ENCODE measurements at places on chromosomes 4 and X.
A peak's percentile ranks its signal among the peaks of the same experiment; 100 is the strongest.

- no peak for DNase-seq
These were observed 6.8 kb downstream of the MSX1 start for GRCh38 chr4:4866124-4866865.

DNA sequence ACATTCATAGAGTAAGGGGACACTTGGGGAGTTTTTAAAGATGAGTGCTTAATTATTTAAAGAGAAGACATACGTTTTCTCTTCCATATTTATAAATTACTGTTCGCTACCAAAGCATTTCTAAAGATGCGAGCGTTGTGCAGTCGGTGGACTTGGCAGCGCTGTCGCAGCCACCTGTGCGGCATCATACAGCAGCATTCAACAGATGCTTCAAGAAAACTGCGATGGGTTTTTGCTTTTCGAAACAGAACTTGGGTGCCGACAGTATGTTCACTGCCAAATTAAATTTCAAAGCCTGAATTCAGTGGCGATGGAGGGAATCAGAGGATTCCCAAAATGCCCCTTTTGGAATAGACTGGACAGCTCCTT is 1.6 kb upstream of the HTR2C start:
- DNase-seq, result no peak

DNA sequence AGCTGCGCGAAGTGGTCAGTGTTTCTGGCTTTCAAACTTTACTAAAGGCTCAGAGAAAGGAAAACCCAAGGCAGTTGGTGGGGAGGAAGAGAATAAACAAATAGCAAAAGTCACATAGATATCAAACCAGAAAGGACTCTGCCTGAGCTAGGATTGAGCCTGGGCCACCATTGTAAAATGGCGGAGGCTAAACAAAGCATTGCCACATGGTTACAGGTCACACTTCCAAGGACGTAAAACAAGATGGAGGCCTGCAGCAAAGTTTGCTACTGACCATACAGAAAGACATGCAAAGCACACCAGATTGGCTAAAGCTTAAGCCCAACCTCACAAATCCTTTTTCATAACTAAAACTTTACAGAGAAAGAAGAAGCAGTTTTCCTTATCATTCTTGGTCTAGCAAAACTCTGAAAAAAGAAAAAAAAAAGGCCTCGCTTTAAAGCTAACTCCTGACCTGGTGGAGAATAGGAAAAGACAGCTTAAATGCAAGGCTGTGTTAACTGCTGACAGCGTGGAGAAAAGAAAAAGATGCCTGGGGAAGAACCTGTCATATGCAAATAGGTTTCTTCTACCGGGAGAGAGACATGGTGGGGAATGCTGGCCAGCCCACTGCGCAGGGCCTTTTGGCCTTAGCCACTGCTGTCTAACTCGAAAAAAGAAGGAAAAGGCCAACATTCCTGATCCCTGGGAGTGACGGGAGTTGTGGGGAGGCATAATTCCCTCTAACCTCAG is 81.8 kb upstream of the SMARCA5 start:
- DNase-seq, result no peak

DNA sequence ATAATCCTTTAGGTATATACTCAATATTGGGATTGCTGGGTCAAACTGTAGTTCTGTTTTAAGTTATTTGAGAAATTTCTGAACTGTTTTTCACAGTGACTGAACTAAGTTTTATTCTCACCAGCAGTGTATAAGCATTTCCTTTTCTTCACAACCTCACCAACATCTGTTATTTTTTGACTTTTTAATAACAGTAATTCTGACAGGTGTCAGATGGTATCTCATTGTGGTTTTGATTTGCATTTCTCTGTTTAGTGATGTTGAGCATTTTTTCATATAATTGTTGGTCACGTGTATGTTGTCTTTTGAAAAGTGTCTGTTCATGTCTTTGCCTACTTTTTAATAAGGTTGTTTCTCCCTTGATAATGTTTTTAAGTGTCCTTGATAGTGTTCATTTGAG is 112.6 kb downstream of the LINC00632 start:
- DNase-seq, result no peak

- DNase-seq, result no peak
These were observed 175.0 kb upstream of the ARHGEF9 start for GRCh38 chrX:63959975-63960374.

DNA sequence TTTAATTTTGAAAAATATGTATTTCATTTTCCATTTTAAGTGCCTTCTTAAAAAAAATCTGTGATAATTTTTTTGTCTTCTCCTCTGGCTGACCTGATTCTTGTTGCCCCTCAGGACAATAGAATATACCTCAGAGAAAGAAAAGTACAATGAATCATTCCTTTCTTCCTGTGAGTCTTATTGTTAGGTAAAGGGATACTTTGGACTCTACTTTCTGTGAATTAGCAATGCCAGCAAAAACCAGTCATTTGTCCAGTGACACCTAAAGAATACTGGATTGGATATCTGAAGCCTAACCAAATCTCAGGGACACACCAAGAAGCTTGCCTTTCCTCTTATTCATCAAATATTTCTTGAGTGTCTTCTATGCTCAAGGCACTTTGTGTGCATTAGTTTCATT is 102.1 kb downstream of the AREG start:
- DNase-seq, result no peak

- DNase-seq, result peak; percentile 72
These were observed 46.5 kb upstream of the HMX1 start for GRCh38 chr4:8917868-8918783.

DNA sequence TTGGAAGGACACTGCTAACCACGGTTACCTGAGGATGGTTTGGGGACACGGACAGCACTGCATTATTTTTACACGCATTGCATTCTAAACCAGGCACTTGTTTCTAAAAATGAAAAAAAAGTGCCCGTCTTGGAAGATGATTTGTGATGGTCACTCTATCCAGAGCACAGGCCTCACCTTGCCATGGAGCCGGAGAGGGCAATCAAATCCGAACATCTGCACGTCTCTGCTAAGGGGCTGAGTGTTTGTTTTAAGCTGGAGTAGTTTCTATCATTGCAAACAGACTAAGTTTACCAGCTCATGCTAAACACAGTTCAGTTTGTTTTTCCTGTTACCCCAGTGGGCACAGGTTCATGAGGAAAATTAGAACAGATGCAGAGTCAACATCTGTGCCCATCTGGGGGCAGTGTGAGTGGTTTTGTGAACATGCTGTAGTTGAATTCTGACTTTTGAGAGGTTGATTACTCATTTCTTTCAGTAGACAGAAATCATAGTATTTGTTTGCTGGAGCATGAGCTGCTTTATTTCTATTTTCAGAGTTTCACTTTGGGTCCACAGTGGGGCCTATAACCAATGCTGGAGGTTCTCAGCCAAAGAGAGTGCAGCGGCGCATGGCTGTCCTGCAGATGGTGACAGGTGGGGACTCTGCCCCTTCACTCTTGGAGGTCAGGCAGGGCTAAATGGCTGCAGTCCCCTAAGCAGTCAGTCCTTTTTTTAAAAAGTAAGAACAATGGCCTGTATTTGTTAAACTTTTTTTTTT is 65.4 kb upstream of the ENPP6 start:
- DNase-seq, result peak; percentile 25

- no peak for DNase-seq
These were observed 21.2 kb downstream of the TMEM255A start for GRCh38 chrX:120290107-120290506.

DNA sequence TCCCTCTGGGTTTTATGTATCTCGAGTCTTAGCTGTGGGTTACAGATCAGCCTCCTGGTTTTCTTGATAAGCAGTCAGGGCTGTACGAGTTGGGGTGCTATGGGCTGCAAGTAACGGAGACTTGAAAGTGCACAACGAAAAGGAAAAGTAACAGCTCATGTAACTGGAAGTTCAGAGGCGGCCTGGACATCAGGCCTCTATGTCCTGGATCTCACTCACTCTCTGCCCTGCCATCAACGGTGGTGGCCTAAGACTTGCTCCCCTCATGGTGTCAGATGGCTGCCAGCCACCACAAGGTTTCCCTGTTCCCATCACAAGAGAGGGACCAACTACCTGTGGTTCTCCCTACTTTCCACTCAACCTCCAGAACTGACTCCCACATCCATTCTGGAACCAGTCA is 4.8 kb downstream of the PPP2R2C start:
- DNase-seq, result no peak

DNA sequence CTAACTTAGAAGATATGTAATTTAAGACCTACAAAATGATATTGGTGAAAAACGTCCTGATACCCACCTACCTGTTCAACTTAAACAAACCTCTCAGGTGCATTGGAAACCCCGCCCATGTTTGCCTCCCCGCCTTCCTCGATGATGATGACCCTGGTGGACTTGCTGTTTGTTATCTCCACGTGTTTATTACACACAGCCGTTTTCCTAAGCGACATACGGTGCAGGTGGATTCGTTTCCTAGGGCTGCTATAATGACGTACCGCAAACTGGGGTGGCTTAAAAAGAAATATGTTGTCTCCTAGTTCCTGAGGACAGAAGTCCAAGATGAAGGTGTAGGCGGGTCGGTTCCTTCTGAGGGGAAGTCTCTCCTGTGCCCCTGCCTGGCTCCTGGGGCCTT is 110.7 kb downstream of the GPR143 start:
- no peak for DNase-seq

- no peak for DNase-seq
These were observed 3.2 kb downstream of the CXorf65 start for GRCh38 chrX:71103110-71103983.

- DNase-seq, result no peak
These were observed 1161.9 kb downstream of the PCDH19 start for GRCh38 chrX:99248180-99248579.

DNA sequence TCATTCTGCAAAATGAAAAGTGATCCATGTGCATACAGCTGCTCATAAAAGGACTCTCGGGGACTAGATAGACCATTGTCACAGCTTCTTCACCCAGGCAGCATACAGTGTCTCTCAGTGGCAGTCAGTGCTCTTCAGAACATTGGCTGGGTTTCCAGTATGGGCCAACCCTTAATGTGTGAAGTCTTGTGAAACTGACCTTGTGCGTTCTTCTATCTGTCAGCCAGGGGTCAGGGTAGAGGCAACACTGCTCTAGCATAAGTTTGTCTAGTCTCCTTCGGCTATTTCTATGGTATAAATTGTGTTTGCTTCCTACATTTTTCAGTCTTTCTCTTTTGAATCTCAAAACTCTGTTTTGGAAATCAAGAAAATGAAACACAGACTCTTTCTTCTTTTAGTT is 37.0 kb upstream of the SMIM31 start:
- no peak for DNase-seq

DNA sequence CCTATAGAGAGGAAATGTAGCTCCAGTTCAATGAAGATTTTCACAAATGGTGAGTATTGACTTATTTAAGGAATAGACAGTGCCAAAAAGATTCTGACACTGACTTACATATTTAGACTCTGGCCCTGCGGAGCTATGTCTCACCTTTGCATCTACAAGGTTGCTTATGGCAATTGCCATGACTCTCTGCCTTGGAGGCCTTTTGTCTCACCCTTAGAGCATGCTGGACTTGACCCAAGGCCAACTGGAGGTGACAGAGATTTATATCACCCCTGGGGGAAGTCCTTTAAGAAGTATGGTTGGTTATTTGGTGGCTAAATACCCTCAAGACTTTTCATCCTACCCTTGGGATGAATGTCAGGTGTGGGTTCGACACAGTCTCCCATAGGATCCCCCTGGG is 4.5 kb upstream of the ETDC start:
- DNase-seq, result no peak

DNA sequence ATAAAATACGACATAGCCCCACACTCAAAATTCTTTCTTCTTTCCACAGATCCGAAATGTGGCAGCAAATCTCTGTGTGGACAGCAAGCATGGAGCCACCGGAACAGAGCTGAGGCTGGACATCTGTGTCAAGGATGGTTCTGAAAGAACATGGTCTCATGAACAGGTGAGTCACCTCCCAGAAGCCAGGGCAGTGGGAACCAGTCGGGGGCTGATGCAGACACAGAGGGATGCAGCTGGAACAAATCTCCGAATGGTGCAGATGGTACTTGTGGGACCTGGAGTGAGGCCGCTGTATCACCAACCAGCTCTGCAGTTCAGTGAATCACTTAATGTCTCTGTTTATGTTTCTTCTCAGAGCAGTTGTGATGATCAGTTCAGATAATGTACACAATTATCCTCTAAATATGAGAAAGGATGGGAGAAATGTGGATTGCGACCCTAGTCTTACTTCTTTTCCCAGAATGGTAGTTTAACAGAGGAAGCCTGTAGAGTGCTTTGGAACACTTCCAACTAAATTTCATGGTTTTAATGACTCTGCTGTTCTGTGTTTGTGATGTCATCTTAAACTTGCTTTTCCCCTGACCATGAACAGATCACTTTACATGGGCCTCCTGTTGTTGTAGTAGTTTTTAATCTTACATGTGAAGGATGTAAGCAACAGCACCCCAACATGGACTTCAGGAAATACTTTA is 159.3 kb upstream of the GALNT7 start:
- DNase-seq, result no peak

DNA sequence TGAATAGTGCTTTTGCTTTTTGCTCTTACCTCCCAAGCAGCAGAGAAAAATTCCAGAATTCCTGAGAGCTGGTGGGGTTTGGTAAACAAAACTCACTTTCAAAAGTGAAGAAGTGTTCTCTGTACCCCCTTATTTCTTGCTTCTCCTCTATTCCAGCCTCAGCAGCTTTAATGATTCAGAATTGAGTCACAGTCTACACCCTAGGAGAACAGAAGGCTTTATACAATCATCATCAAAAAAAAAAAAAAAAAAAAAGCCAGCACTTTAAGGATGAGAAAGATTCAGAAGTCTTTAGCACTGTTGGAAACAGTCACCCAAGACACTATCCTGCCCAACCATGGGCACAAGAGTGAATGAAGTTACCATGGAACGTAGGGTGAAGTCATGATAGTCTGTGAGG is 1583.1 kb upstream of the PCDH10 start:
- DNase-seq, result no peak

DNA sequence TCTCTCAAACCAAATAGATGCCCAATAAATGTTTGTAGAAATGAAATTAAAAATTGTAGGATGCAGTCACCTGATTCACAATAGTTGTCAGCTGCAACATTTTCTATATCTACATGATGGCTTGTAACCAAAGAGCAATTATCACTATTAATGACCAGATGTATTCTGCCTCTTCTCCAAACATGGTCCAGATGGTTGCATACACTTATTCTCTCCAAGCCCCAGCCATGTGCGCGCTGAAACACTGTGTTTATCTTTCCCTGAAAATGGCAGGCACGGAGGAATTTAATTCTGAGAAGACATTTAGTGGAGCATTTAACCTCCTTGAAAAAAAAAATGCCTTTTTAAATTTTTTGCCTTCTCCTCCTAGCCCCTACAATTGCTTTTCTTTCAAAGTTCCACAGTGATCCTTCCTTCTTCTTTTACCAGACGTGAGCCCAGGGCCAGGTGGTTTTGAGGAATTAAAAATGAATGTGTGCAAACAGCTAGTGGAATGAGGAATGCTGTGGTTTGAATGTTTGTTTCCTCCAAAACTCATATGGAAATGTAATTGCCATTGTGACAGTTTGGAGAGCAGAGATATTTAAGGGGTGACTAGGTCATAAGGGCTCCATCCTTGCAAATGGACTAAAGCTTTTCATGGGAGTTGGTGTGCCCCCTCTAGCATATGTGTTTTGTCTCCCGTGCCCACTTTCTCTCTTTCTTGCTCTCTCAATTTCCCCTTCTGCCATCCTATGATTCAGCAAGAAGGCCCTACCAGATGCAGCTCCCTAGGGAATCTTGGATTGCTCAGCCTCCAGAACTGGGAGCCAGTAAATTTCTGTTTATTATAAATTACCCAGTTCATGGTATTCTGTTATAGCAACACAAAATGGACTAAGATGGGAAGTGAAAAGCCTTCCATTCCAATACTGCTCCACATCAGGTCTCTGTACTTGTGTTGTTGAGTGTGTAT is 136.0 kb downstream of the GABRB1 start:
- DNase-seq, result no peak

GRCh38 chr4:27000122-27000521 is 139.5 kb downstream of the STIM2 start:
- DNase-seq, result no peak

- no peak for DNase-seq
These were observed 448 bp downstream of the TLL1 start for GRCh38 chr4:165873298-165874071.

Measured in stimulated activated CD4-positive, alpha-beta T cell treated with anti-CD3 and anti-CD28 coated beads, Interleukin-4, amount 100 ng/mL, for 48 hours (primary cell).